ENCODE measurements at places on chromosomes 11 and 22.

- DNase-seq = no peak
These were observed 555.7 kb downstream of the TBC1D22A start for GRCh38 chr22:47318041-47318737.

- no peak for DNase-seq
These were observed 1.3 kb upstream of the RAG1 start for GRCh38 chr11:36566407-36567053.

GRCh38 chr11:114149689-114150407, 90.3 kb downstream of the ZBTB16 start:
- no peak for DNase-seq

DNA sequence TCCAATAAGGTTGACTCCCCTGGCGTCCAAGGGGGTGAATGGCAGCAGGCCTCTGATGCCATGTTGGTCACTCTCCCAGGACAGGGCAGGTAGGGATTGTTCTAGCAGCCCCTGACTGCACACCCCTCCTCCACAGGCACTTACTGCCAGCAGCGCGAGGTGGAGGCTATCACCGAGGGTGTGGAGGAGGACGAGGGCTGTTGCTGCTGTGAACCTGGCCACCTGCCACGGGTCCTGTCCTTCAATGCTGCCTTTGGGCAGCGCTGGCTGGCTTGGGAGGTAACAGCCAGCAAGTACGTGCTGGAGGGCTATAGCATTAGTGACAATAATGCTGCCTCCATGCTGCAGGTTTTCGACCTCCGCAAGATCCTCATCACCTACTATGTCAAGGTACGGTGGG, 7.7 kb upstream of the SIPA1 start:
- no peak for DNase-seq

- no peak for DNase-seq
These were observed 12.5 kb upstream of the MRPL16 start for GRCh38 chr11:59822989-59823566.

All from activated CD4-positive, alpha-beta T cell treated with anti-CD3 and anti-CD28 coated beads for 24 hours (primary cell).